ENCODE measurements at places on chromosomes 12 and 14.
A peak's percentile ranks its signal among the peaks of the same experiment; 100 is the strongest.

DNA sequence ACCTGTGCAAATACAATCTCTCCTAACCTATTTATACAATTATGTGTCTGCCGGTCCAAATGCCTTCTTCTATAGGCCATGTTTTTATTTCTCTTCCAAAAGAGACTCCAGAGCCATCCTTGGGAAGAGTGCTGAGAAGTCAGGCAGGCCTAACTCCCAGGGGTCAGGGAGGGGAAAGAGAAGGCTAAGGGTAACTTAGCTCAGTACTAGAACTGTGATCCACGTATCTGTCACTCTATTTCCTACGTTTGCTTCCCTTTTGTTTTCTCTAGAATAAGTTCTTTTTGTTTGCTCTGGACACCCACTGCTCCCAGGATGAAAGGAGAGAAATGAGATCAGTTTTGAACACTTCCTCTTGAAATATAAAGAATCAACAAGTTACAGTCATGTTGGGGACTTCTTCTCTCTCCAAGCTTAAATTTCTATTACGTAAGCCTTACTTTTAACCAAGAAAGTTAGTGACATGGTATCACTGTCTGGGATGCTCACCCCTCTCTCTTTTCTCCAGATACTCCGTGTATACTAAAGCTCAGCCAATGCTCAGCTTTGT is 79.2 kb downstream of the DAD1 start:
- DNase-seq, result no peak

DNA sequence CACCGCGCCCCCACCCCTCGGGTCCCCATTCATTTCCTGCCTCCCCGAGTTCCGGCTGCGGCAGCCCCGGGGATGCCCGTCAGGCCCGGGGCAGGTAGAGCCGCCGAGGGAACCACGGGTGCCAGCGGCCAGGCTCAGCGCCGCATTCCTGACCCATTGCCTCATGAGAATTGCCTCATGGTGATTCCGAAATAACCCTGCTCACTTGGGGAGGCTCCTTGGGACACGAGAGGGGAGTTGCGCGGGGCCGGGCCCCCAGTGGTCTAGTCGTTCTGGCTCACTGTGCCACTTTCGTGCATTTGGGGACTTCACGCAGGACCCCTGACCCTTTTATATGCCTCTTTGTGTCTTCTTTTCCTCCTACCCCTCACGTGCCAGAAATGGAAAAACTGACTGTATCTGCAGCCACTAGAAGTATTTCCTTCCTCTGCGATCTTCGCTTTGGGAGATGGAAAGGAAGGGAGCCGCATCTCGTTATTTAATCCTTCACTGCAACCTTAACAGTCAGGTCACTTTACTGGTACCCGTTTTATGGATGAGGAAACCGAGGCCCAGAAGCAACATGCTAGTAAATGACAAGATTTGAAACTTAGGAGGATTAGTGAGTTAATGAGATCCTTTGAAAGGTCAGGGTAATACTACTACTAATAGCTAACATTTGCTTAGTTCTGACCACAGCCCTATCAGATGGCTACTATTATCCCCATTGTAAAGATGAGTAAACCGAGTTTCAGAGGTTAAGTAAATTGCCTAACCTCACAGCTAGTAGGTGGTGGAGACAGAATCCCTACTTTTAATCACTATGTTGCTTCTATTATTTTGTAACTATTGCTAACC is 768 bp downstream of the PTPN11 start:
- peak; percentile 87 for DNase-seq

DNA sequence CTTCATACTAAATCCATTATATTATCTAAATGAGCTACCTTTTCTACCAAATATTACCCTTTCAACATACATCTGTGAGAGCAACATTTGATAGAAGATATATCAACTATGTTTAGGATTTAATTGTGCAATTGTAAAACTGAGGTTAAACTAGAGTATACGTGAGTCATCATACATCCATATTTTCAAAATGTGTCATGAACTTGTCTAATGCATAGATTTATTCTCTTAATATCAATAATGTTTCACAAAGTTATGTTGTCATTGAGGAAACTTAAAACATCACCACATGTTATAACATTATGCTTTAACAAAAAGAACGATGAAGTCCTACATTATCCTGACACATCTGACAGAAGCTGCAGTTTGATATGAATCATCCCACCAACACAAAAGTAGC is 645.5 kb upstream of the NOVA1 start:
- DNase-seq, result no peak

DNA sequence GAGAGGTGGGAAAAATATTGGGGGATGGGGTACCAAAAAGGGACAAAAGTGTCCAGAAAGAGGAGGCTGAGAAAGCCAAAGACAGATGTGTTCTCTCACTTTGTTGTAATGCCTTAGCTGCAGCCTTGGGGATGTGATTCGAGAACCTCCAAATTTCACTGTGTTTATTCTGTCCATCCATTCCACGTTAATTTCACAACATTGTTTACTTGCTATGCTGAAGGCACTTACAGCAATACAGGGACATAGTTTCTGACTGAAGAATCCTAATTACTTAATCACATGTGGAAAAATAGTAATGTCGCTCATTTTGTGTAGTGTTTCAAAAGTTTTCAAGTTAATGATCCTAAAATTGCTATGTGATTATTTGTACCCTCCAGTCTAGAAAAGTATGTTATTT is 146.2 kb upstream of the SLC38A2 start:
- DNase-seq, result no peak

DNA sequence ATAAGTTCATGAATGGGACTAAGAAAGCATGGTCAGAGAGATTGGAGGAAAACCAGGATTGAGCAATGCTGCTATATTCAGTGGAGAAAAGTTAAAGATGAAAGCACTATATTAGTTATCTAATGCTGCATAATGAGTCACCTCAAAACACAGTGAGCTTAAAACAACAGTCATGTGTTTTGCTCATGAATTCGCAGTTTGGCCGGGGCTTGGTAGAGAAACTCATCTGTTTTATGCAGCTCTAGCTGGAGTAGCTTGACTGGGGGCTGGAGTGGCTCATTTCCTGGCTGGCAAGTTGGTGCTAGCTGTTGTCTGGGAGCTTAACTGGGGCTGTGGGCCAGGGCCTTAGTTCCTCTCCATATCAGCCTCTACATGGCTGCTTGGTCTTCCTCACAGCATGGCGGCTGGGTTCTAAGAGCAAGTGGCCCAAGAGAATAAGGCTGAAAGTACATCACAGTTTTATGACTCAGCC is 90.1 kb downstream of the ADCK1 start:
- DNase-seq, result peak; percentile 57
